ENCODE measurements at places on chromosomes 6 and 20. TPM values are rescaled to one million over a fixed set of nuclear protein-coding genes. Genes with fewer than 3 reads are reported as not detected.

DNA sequence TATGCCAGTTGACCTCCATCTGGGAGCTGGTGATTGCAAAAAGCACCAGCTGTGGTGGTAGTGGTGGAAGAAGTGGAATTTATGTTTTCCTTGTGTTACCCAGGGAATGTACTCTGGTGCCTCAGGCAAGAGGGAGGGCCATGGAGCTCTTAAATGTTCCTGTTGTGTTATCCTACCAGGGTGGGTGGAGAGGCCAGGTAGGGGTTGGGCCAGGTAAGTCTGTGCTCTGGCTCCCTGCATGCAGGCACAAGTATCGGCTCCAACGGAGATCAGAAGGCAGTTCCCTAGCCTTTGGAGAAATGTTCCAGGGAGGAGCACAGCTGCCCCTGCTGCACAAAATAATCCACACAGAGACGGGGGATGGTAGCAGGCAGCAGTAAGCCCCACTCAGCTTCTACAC is 419.3 kb upstream of the EYS start:
- no peak for DNase-seq

DNA sequence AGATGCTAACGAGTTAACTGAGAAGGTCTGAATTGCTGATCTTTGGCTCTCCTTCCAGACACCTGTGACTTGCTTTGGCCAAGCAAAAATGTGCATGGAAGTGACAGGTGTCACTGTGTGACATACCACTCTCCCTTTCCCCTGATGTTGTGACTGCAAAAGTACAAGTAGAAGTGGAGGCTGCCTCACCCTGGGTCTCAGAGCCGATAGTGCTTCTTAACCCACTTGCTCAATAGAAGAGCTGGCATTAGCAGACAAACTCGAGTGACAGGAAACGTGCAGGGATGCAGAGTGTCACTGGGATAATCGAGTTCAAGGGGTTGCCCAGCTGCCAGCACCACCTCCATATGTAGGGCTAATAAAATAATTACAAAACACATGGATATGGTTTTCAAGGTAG is 16.4 kb upstream of the SPO11 start:
- no peak for DNase-seq

DNA sequence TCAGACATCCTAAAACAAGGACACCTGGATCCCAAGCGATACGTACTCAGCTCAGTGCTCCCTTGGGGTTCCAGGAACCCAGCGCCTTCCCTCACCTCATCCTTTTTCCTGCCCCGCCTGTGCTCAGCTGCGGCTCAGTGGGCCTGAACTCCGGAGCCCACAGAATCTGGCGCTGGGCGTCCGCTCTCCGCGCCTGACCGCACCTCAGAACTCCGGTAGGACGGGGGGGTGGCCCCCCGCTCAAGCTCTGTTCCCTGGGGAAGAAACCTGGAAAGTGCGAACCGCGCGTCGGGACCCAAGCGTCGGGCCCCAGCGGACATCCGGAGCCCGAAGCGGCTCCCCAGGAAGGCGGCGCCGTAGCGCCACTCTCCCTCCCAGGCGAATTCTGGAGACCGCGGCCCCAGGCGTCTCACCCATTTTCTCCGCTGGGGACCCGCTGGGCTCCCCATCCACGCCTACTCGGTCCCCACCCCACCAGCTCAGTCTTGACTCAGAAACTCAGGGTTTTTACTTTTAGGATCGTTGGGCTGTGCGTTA is 336 bp upstream of the LY6G5C start:
- DNase-seq: no peak

The NMBR gene
- total RNA-seq: not detected
